ENCODE measurements at places on chromosomes 11 and 22.

- no peak for DNase-seq
These were observed 26.7 kb downstream of the FAM83F start for GRCh38 chr22:40021401-40022000.

DNA sequence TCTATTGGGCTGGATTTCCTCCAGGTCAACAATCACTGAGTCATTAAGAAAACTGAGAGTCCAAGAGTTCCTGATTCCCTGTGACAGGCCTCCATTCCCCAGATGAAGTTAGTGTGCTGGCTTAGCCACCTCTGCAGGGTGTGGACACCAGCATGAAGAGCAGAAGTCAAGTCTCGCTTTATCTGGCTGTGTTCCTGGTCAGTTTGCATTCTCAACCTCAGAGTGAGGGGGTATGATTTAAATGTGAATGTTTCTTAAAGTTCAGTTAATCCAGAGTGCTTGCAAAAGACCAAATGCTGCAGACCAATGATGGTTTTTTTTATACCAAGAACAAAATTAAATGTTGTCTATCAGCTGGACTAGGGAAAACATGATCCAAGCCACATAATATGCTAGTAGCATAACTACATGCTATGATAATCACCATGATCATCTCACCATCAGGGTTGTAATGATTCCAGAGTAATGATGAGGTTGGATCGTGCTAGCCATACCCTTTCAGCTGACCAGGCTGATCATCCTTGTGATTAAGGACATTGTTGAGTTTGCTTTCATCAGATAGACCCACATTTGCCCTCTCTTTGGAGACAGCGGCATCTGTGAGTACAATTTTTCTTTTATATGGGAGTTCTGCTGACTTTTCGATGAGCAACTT lies 145.8 kb upstream of the ARHGAP20 start:
- no peak for DNase-seq

DNA sequence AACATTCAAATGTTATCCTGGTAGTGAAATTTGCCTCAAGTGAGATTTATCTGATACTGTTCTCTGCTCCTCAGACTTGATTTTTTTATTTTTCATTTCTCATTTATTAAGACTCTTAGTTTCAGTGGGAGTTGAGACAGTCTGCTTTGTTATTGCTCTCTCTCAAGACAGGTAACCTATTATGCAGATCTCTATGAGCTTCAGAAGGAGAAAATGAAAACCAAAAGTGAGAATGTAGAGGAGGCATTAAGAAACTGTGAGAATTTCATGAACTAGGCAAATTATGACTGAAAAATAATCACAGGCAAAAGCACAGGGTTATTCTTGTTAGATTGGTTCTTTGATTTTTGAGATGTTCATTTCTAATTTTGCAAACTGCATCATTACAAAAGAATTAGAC lies 290.0 kb upstream of the CHORDC1 start:
- no peak for DNase-seq

GRCh38 chr22:45845076-45845487 lies 131.9 kb downstream of the WNT7B start:
- no peak for DNase-seq

GRCh38 chr22:19918332-19919106 lies 23.1 kb upstream of the COMT start:
- DNase-seq = no peak

Data from GM12891 (cell line).